ENCODE measurements at places on chromosomes 16 and 17.
A peak's percentile ranks its signal among the peaks of the same experiment; 100 is the strongest.

DNA sequence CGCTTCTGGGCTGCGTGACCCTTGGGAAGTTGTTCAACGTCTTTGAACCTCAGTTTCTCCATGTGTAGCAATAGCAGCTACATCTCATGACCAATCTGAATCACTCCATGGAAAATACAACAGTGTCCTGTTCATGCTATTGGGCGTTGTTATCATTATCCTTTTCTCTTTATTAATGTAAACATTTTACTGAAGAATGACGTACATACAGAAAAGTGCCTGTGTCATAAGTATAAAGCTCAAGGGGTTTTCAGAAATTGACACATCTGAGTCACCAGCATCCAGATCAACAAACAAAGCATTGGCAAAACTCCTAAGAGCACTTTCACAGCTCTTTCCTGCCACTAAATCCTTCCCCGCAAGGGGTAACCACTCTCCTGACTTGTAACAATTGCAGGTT is 438.4 kb downstream of the XYLT1 start:
- no peak for DNase-seq

GRCh38 chr17:4839965-4840892 is 7.1 kb downstream of the MINK1 start:
- no peak for DNase-seq

DNA sequence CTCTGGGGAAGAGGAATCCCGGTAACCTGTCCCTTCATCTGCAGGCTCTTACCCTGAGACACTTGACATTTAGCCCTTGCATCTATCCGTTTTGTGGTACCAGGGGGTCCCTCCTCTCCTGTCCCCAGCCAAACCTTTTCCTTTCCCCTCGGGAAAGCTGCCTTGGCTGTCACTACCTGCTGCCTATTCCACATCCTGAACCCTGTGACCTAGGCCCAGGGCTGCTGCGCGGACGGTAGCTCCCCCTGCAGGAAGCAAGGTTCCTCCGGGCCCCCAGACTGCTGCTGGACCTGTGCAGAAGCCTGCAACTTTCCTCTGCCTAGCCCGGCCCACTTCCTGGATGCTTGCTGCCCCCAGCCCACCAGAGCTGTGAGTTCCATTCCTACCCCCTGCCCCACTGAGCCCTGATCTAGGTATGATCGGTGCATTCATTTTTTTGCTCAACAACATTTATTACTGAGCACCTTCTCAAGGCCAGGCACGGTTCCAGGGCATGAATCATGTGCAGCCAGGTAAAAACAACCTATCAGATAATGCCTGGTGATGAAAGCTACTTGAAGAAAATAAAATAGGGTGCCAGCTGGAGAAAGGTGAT is 10.5 kb upstream of the ALDOA start:
- peak; percentile 65 for DNase-seq

- no peak for DNase-seq
These were observed 14.9 kb downstream of the NAGPA start for GRCh38 chr16:5018793-5019192.

DNA sequence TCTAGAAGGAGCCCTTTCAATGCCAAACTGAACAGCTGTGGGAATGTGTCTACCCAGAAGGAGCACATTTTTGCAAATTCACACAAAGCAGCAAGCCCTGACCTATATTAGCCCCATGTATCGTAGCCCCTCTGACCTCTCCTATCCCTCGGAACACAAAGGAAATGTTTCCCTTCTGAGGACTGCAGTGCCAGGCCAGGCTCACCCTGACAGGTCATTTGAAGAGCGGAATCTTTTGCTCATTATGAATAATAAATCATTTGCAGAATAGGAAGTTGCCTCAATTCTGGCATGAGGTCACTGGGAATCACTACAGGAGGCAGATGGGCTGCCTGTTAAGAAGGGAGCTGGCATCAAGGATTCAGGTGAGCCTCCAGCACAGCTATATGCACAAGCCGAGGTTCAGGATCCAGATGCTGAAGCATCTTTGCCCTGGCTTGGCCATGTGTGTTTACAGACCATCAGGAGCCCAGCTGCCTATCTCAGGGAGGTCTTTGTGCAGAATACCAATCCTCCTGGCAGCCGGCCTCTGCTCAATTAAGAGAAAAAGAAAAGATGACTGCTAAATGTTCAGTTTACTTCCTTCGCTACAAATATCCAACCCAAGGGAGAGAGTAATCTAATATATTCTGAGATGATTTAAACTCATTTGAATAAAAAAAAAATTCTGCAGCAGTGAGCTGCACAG is 119.4 kb downstream of the USP31 start:
- DNase-seq = no peak

- DNase-seq = no peak
These were observed 28.7 kb upstream of the DDX52 start for GRCh38 chr17:37671824-37672547.

DNA sequence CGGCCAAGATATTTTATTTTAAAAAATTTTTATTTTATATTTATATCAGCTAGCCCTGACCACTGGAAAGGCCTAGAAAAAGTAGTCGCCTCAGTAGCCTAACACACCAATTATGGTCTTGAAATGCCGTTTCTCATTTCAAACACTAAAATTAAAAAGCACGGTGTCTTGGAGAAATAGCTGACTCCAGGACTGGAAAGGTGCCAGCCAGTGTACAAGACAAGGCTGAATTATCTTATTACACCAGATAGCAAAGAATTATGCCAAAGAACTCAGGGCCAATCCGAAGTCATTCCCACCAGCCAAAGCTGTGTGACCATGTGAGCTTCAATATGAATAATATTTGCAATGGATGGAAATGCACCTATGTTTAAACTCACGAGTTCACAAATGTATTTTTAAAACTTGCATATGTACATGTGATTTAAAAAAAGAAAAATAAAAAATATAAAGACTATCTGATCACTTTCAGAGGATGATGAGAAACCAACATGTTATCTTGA is 19.9 kb upstream of the ATP2C2 start:
- no peak for DNase-seq

DNA sequence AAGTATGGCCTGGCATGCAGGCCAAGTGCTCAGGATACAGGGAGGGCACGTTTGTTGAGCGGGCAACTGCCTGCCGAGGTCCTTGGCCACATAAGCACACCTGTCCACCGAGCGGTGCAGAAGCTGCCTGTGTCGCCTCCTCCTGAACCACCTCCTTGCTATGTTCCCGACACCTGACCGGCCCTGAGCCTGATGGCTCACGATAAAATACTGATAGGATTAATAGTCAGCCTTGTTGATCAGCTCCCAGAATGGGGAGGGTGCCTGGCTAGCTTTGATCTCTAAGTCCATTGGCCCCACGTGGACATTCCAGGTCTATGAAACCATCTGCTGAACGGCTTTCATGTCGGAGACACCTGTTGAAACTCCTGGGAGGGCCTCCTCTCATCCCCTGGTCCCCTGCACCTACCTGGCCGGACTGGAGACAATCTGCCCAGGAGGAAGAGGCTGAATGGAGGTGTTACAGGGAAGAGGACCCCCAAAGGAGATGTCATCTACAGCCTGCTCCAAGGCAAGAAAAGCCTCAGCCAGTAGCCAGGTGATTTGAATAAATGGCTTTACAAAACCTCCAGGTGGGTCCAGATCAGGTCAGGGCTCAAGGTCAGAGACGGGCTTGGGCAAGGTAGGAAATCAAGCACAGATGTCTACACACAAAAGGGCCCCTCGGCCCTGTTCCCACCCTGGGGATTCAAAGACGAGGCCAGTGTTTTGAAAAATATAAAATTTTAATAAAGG is 33.4 kb downstream of the AXIN2 start:
- no peak for DNase-seq

- no peak for DNase-seq
These were observed at the start of gene PYDC1 for GRCh38 chr16:31216422-31217135. Gene PYDC1, minus strand, starts transcription at chr16:31217135. Its CDS starts 107 bp downstream, at chr16:31217028.

DNA sequence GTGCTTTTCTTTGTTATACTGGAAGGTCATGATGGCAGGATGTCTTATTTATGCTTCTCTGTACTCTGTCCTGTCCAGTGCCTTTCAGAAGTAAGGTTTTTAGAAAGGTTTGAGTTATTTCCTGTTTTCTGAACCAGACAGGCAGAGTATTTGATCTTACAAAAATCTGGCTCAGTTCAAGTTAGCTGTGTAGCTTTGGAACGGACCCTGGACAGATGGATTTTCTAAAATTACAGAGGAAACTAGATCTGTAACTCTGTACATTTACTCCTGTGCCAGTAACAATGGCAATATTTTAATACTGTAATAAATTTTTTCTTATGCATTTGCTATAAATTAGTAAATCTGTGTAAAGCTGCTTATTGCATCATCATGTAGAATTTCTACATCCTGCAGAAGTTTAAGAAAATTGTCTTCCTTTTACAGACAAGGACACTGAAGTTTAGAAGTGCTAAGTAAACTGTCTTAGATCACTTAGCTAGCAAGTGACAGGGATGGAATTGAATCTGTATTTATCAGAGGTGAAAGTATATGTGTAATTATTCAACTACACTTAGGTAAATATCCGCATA is 347.6 kb downstream of the WWOX start:
- no peak for DNase-seq

DNA sequence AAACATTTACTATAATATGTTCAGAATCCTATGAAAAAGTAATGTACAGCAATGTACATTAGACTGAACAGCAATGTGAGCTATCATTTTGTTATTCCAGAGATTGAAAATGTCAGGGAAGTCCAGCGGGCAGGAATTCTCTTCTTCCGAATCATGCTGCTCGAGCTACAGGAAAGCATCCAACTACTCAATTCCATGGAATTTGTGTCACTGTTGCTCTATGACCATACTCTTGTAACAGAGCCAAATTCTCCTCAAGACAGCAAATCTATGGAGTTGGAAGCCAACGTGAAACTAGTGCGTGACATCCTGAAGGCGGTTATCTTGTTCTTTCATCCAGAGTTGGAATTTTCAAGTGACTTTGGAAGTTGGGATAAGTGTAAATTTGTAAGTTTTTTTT is 24.8 kb upstream of the NSRP1 start:
- no peak for DNase-seq

- no peak for DNase-seq
These were observed 69.8 kb upstream of the RPH3AL start for GRCh38 chr17:422196-422930.

- no peak for DNase-seq
These were observed 17.9 kb upstream of the SPN start for GRCh38 chr16:29644973-29645693.

DNA sequence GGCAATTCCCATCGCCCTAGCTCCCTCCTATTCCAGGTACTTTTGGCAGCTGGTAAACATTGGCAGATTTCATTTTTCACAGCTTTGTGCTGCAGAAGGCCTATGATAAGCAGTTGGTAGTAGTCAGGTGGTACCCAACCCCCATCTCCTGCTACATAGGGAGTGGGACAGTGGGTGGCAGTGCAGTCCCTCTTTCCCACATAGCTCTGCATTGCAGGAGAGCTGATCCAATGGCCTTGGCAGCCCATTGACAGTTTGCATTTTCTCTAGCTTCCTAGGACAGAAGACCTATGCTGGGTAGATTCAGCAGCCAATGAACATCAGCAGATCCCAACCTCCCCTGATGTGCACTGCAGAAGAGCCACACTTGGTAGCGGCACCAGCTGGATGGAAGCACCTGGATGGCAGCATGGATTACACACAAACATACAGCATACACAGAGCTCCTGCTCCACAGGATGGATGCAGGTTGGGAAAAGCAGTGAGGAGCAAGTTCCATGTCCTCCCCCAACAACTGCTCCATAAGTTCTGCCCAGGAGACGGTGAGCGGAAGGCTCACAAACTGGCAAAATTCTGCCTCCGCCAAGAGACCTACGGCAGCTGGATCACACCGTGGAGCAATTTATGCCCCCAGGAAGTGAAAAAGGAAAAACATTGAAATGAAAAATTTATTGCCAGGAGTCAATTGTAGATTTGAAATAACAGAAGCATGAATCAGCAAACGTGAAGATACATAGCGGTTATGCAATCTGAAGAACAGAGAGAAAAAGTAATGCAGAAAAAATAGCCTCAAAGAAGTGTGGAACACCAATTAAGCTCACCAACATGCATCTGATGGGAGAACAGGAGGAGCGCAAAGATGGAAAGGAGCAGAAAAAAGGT is 95.7 kb downstream of the CACNG1 start:
- DNase-seq = peak; percentile 28

DNA sequence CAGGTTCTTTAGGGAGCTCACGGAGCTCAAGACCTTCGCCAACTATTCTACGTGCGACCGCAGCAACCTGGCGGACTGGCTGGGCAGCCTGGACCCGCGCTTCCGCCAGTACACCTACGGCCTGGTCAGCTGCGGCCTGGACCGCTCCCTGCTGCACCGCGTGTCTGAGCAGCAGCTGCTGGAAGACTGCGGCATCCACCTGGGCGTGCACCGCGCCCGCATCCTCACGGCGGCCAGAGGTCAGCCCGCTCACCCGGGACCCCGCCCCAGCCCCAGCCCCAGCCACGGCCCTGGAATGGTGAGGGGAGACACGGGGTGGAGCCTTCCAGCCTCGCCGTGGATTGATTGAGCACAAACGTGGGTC is 13.5 kb downstream of the SARM1 start:
- no peak for DNase-seq

- DNase-seq = no peak
These were observed 135.4 kb downstream of the CLEC16A start for GRCh38 chr16:11079652-11080187.

GRCh38 chr17:83170571-83171260 is 91.3 kb downstream of the METRNL start:
- no peak for DNase-seq

DNA sequence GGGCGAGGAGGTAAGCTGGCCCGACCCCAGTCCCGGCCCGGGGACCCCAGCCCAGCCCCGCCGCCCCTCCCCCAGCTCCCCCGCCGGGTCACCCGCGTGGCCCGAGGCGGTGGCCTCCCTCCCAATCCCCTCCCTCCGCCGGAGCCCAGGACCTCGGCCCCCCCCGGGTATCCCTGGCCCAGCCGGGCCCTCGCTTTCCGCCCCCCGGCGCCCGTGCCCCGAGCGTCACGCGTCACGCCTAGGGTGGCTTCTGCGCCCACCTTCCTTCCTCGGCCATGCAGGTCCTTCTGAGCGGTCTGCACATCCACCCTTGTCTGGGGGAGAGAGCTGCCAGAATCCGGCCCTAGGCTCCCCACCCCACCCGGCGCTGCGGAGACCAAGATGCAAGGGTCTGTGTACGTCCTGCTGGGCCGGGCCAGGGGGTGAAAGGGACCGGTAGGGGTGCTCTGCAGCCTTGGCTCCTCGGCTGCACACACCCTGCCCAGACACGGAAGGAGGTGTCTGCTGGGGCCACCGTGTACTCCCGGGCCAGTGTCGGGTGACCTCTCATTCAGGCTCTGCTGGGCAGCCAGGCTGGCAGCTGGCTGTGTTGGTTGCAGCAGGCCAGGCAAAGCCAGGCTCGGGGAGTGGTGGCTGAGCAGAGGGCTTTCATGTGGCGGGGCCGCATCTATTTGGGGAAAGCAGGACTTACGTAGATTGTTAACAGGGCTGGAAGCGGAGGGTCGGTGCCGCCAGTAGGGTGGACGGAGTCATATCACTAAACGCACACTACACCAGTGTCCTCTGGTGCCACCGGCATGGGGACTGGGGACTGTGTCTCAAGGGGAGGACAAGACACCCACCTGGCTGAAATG is 754 bp downstream of the RAB11FIP4 start:
- peak; percentile 48 for DNase-seq

DNA sequence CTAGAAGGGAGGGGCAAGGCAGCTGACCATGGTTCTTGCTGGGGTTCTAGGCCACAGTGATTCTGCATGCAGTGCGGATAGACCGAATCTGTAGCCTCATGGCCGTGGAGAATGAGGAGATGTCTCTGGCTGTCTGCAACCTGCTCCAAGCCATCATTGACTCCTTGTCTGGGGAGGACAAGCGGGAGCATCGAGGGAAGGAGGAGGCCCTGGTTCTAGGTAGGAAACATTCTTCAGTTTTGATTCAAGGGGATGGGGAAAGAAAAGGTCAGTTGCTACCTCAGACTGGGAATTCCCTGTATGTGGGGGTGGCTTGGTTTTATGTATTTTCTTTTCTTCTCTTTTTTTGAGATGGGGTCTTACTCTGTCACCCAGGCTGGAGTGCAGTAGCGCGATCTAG is 7.6 kb downstream of the UNC45B start:
- no peak for DNase-seq

Data from NCI-H82 (cell line).